Kasumi-1 (cell line): ENCODE measurements at places on chromosomes 1 and 21.
A peak's percentile ranks its signal among the peaks of the same experiment; 100 is the strongest.

GRCh38 chr1:223230161-223230881 lies 87.3 kb upstream of the TLR5 start:
- DNase-seq, result no peak

DNA sequence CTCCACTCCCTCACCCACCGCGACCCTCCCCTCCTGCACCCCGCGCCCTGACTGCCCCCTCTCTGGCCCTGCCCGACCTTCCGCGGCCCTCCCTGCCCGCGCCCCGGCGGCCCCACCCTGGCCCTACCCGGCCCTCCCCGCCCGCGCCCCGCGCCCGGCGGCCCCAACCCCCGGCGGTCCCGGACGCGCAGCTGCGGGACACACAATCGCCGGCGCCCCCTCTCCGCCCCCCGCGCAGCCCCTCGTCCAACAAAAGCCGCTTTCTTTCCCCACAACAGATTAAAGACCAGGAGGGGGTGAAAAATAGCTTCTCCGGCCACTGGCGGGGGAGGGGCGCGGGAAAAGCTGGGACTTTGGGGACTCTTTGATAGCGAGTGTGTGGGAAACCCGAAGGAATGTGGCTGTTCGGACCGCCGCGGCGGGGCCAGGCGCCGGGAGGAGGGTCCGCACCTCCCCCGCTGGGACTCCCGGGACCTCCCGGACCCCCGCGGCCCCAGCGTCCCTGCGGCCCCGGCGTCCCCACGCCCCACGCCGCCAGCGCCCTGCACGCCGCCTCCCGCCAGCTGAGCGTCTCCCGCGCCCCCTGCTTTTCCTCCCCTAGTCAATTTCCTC lies 8.8 kb upstream of the ID3 start:
- no peak for DNase-seq

DNA sequence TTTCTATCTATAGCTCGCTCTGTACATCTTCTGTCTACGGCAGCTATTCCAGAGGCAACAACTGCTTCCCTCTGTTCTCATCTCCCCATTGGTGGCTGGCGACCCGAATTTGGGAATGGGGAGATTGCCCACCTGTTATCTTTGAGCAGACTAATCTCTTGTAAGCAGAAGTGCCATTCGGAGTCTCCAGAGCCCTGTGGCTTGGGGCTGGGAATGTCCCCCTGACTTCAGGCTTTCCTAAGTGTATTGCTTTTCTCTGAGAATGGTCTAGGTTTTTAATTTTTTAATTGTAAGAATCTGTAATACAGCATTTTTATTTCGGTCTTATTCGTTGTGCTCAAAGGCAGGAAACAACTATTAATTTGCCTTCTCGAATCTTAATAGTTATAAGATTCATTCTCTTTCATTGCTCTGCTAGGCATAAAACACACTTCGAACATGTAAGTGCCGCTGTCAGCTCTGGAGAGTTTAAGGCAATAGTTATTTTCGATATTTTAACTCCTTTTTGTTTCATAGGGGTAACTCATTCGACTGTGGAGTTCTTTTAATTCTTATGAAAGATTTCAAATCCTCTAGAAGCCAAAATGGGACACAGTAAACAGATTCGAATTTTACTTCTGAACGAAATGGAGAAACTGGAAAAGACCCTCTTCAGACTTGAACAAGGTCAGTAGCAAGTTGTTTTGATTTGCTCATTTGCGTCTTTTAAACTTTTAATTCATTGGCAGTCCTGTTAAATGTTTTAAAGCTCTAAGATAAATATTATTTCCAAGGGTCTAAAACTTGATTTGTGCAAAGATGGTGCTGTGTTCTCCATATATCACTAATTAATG lies 514 bp downstream of the AGL start:
- DNase-seq, result peak; percentile 40

GRCh38 chr21:46189213-46189958 lies 5.1 kb upstream of the SPATC1L start:
- DNase-seq, result no peak

DNA sequence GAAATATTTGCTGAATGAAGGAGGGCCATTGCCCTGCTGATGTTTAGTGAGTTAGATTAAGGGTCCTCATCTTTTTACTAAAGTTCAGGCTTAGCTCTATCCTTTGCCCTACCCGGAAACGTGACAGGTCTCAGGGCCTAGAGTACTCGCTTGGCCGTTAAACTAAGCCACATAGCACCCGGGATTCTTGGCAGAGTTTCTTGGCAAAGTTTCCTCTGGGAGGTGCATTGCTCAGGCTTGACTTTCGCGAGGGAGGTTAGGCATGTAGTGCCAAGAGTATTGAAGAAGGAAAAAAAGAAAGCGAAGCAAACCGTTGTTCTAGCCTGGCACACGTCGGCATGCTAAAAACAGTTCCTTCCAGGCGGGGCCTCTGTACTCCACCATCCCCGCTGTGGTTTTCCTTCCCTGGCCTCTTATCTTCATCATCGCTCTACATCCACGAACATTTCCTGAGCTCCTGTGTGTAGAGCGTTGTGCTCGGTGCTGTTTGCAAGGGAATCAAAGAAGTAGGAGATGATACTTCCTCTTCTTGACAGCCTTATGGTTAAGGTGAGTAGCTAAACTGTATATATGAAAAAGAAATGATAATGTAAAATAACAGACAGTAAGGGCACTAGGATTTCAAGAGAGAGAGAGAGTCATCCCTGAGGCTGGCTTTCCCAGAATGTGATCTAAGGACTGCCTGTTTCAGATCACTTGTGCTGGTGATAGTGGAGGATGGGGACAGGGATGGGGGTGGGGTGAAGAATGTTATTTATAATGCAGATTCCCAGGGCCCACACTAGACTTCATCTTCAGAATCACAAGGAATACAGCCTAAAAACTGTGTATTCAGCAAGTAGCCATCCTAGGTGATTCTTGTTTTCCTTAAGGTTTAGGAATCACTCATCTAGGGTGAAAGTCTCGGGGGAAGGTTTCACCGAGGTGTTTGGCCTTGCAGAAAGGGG lies 18.8 kb downstream of the RNF220 start:
- peak; percentile 99 for DNase-seq

DNA sequence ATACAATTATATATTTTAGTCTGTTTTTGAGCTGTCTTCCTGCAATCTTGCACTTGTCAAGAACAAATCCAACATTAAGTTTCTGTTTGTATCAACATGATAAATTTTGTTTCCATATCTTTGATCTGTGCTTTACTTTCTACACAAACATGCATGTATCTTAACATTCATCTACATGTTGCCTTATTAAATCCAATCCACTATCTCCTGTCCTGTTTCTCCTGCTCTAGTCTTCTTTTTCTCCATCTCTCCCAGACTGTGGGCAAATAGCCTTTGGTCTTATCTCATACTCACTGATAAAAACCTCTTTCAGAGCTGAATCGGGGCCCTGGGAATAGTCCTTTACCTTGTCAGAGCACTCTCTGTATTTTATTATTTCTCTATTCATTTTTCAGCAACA lies 101.3 kb downstream of the PLPPR4 start:
- no peak for DNase-seq

- no peak for DNase-seq
These were observed 22.1 kb upstream of the ATF3 start for GRCh38 chr1:212586206-212587015.

- no peak for DNase-seq
These were observed 46.9 kb downstream of the HLX start for GRCh38 chr1:220926146-220926545.

DNA sequence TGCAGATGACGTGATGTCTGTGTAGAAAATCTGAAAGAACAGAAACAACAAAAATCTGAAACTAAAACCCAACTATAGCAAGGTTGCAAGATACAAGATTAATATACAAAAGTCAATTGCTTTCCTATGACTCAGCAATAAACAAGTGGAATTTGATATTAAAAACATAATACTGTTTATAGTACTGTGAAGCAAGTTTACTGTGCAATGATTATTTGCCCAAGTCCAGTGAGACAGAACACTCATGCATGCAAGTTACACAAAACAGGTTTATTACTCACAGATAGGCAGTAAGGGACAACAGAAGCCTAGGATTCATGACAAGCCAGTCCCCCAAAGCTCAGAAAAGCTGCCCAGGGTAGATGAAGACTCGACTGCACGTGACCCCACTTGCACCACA lies 62.4 kb upstream of the RAB4A start:
- no peak for DNase-seq

- DNase-seq, result no peak
These were observed 77.7 kb downstream of the TOMM20 start for GRCh38 chr1:235050911-235051360.

DNA sequence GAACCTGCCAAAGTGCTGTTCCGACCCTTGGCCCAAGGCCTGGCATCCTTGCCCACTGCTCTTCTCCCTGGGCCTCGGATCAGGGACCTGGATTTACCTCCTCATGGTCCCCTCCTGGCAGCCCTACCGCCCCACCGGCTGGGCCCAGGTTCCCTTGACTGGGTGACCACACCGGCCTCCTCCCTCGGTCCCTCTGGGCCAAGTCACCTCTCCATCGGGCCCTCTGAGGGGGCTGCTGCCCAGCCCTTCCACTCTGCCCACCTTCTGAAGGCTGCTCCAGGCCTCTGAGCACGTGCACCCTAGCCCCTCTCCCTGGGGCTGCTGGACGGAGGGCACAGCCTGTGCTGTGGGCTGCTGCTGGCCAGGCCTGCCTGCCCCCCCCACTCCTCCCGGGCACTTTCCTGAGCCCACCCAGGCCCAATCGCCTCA lies 9.3 kb upstream of the MMEL1 start:
- no peak for DNase-seq

DNA sequence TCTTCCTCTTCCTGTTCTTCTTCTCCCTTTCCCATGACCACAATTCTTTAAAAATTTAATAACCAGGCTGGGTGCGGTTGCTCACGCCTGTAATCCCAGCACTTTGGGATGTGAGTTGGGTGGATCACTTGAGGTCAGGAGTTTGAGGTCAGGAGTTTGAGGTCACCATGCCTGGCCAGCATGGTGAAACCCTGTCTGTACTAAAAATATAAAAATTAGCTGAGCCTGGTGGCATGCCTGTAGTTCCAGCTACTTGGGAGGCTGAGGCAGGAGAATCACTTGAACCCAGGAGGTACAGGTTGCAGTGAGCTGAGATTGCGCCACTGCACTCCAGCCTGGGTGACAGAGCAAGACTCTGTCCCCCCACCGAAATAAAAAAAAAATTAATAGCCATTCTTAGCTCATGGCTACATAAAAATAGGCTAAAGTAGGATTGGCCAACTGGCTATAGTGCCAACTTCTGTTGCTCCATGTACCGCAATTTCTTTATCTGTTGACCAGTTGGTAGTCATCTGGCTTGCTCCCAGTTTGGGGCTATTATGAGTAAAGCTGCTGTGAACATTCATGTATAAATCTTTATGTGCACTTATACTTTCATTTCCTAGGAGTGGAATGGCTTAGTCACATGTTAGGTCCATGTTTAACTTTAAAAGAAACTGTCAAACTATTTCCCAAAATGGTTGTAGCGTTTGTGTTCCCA lies 136.3 kb downstream of the PEX14 start:
- no peak for DNase-seq

DNA sequence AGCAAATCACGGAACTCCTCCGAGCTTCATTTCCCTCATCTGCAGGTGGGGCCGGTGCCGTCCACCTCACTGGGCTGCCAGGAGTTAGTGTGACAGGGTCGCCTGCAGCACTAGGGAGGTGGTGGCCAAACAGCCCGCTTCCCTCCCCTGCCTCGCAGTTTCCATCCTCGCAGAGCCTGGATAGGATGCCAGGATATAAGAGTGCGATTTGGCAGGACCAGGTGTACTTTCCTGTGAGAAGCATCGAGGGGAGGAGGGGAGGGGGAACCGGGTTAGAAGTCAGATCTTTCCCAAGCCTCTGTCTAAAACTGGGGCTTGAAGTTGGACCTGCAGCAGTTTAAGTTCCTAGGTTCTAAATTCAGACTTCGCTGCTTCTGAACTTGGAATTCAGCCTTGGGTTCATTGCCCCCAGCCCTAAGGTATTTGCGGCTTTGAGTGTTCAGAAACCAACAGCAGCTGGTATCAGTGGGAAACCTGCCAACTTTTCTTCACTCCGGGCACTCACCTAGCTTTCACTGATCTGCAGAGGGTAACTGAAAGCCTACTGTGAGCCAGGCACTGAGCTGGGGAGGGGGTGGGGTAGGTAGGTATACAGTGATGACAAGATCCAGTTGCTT lies 1.7 kb upstream of the JUN start:
- no peak for DNase-seq

DNA sequence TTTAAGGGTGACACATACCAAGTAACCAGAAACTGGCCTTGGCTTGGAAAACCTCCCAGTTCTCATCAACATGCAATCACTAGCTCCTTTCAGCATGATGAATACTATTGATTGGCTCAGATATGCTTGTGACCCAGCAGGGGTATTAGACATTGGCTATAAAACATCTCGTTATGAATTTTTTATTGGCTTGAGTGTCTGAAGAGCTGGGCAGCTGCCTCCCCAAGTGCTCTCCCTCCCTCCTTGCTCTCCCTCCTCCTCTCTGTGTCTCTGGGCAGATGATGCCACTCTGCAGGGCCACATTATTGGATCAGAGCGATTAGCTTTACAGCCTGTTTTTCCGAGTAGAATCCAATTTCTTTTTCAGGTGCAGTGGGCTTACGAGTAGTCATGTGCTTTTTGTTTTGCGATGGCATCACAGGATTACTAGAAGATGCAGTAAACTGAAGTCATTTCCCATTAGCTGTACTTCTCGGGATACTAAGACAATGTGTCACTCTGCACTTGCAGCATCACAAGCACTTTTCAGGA lies 79.3 kb upstream of the ATF3 start:
- no peak for DNase-seq

DNA sequence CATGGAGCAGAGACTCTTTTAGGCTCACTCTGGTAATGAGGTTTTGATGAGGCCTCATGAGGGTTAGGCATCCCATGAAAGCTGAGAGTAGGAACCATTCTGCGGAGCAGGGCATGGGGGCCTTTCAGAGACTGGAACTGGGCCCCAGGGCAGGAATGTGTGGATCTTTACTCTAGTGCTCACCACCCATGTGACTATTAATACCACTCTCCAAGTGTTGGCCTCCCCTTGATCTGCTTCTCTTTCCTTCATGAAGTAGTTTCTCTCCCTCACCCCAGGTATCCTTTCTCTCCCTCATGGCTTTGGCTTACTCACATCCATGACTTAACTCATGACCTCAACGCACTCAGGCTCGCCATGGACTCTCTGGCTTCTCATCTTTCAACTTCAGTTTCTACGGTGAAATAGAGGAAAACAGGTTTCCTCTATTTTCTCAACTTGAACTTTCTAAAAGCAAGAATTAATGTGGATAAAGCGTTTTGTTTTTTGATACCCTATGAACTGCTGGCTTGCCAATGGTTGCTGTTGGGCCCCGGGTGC lies 50.5 kb upstream of the GADD45A start:
- DNase-seq, result no peak

DNA sequence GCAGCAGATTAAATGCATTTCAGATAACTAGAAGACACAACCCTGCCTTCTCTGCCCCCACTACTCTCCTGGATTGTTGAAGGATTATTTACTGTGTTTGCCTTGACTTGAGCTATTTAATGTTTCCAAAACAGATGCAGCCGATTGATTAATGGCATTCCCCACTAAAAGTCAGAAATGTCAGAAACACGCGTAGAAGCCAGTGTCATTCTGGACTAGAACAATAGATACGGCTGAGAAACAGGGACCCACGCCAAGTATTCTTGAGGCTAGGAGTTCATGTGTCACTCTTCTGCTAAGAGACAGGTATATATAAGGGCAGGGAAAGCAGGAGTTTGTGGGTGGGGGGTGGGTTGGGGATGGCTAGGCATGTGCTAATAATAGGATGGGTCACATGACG lies 366.7 kb upstream of the PROX1 start:
- DNase-seq, result no peak
